Brain (organoid and tissue), 16 donors: ENCODE measurements at places on chromosomes 12 and 14. TPM values are rescaled to one million over a fixed set of nuclear protein-coding genes. Genes with fewer than 3 reads are reported as not detected.

ZNF385A gene
- polyA plus RNA-seq: 109 TPM

PIANP gene
- polyA plus RNA-seq: 63.9 TPM

- DNase-seq: no peak
These were observed 20.4 kb downstream of the VWF start for GRCh38 chr12:6104027-6104426.

DNA sequence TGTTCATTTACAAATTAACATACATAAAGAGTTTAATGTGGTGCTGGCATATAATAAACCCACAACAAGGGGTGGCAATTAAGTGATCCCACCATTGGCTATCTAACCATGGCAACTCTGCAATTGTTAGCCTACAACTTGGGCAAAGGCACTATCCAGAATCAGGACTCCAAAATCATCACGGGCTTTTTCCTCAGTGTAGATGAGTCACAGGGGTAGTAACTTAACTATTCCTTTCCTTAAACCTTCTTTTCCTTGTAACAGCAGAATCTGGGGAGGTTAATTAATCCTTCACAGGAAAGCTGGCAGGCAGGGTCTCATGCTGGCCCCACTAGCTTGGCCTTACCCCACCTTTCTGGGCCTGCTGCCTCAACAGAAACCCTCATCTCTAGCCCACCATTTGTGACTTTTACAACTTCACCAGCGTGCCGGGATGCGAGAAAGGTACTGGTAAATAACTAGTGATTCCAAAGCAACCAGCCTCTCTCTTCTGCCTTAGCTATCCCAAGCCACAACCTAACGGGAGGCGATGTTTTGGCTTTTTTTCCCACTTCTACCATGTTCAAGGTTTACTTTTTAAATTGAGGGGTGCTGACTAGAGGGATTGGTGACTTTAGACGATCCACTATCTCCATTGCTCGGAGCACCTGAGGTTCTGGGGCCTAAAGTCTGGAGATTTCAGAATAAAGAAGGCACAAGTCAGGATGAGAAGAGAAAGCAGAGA is 744 bp downstream of the ATP5MC2 start:
- DNase-seq: no peak

DNA sequence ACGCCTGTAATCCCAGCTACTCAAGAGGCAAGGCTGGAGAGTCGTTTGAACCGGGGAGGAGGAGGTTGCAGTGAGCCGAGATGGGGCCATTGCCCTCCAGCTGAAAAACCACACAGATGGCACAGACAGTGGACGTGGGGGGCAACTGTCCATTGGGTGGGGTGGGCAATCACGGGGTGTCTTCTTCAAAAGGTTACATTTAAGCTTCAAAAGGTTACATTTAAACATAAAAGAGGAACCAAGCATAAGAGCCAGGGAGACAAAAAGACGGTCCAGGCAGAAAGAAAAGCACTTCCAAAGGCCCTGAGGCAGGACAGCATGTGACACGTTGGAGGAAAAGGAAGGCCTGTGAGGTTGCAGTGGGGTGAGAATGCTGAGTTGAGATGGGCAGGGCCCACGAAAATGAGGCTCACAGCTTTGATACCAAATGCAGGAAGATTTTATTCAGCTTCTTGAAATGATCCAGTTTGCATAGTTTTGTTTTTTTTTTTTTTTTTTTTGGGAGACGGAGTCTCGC is 10.7 kb downstream of the SCARB1 start:
- no peak for DNase-seq

DNA sequence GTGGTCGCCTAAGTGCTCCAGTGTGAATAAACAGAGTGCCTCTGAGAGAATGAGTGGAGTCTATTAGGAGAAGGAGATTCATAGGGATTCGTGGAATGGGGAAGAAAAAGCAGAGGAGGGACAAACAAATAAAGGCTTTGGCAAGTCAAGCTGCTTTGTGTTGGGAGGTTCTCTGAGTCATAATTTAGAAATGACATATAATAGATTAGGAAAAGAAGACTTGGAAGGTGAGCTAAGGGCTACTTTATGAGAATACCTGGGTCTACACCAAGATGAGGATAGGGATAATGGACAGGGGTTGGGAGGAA is 6.4 kb upstream of the NTN4 start:
- DNase-seq: no peak
